ENCODE measurements at places on chromosomes 7 and 10.

DNA sequence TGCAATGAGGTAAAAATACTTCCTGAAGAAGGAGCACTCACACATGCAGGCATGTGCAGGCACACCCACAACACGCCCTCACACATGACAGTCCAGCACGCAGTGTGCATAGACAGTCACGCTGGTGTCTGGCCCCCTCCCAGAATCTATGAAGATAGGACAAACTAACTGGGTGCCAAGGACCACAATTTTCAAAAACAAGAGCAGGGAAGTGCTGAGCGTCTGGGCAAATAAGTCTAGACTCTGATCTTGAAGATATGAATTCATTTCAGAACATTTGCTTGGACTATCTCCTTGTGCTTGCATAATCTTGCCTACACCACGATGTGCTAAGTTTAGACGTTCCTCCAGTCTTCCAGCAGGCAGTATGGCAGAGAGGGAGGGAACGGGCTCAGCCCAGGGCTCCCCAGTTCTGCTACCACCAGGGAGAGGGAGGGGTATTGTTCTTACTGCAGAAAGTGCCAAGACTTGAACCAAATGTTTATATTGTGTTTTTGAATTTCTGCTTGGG, 276.5 kb upstream of the KLF6 start:
- DNase-seq, result no peak

- no peak for DNase-seq
Measured at GRCh38 chr10:58048936-58049335, 218.8 kb downstream of the IPMK start.

DNA sequence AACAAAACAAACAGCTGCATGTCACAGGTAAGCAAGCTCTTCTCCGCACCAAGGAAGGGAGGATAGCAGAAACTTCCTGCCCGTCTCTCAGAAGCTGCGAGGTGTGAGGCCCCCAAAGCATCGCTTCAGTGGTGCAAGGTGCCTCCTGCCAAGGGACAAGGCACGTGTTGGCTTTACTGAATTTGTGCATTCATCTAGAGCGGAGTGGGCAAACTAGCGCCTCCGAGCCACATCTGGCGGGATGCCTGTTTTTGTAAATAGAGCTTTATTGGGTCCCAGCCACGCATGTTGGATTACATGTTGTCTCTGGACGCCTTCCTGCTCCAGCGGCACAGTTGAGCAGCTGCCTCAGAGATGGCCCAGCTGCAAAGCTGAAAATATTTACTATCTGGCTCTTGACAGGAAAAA, 27.7 kb downstream of the PHYH start:
- no peak for DNase-seq

- DNase-seq, result no peak
Measured at GRCh38 chr10:97647556-97647955, 7.1 kb downstream of the PI4K2A start.

DNA sequence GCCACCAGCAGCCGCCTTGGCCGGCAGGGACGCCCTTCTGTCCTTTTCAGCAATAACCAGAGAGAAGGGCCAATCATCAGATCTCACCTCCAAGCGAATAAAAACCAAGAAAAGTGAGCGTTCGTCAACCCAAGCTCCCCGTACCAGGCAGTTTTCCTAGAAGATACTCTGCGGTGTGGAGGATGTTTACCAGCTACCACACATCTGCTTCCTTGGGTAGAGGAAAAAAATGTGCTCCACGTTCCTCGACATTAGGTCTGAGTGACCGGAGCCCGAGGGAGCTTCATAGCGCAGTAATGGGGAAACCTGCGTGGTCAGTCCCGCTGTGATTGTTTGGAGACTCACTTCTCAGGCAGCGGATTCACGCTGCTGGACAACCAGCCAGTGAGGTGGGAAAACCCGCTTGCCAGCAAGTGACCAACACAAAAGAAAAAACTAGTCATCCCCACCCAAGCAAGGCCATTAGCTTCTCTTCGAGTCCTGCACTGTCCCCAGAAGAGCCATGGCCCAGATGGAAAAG, 73.0 kb downstream of the ZRANB1 start:
- no peak for DNase-seq

DNA sequence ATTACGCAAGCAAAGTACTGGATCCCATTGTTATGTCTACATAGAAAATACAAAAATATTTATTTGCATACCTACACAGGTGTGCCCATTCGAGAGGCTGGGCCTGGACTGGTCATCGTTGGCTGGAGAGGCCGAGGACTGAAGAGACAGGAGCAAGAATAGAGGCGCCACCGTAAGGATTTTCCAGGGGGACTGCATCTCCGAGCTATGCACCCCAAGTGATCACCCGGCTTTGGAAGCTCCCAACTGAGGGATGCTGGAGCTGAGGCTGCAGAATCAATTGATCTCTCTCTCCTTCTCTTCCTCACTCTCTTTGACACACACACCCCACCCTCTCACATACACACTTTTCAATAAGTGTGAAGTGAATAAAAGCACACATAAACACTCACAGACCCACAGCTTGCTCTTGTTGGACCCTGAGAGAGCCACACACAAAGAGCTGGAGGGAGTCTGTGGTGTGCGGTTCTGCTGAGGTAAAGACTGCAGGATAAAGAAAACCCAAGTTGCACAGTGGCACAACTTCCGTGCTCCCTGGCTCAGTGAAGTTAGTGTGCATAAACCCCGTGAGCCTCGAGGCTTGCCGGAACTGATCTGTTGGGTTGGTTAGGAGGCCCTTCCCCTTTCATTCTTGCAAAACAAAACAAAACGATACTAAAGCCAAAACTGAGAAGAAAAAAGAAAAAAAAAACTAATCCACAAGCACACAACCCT, at the start of gene AOAH:
Gene AOAH, minus strand, starts transcription at position 544 of the 714 bp plus-strand sequence. Its CDS starts 346 bp downstream, at position 198.
- DNase-seq, result no peak

GRCh38 chr10:72298592-72299519, 25.1 kb downstream of the DDIT4 start:
- DNase-seq, result no peak

DNA sequence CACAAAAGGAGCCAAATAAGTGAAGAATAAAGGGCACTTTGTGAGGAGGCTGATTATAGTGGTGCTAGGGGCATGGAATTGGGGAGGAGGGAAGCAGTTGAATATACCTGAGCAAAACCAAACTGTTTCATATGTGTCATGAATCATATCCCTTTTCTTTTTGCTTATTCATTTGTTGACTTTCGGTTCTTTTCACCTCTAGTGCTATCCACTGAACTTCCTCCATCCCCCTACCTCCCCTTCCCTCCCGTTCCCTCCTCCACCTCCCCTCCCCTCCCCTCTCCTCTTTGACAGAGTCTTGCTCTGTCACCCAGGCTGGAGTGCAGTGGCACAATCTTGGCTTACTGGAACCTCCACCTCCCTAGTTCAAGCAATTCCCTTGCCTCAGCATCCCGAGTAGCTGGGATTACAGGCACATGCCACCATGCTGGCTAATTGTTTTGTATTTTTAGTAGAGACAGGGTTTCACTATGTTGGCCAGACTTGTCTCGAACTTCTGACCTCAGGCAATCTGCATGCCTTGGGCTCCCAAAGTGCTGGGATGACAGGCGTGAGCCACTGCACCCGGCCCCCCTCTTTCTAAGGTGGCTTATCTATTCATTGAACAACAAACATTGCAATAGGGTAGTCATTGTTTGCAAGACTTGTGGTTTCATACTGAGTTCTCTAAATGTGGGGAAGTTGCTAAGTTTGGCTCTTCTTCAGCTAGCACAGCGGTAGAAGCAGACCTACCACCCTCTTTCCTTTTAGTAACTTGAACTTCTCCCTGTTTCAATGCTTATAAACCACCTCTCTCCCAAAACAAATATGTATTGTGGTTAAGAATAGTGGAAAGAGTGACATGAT, 150.4 kb upstream of the PRPS1L1 start:
- DNase-seq, result no peak

GRCh38 chr10:102815790-102816549, 21.2 kb downstream of the CYP17A1 start:
- no peak for DNase-seq

GRCh38 chr7:46162609-46163008, 241.5 kb upstream of the IGFBP3 start:
- no peak for DNase-seq

- DNase-seq, result no peak
Measured at GRCh38 chr7:953547-954327, 743 bp downstream of the ADAP1 start.

DNA sequence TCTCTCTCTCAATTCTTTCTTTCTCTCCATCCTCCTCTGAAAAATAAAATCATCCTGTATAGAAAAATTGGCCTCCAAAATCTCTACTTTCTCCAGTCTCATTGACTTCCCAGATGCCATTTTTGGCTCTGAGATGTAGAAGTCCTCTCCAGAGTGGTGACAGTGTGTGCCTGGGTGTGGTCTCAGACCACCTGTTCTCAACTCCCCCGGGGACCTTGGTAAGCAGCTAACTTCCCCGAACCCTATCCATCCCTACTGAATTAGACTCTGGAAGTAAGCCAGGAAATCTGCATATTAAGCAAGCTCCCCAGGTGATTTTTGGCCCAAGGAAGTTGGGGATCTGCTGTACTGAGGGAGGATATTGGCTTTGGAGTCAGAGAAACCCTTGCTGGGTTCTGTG, 120.5 kb downstream of the WDR11 start:
- no peak for DNase-seq

- DNase-seq, result no peak
Measured at GRCh38 chr10:44853148-44853734, 57.9 kb upstream of the TMEM72 start.

- no peak for DNase-seq
Measured at GRCh38 chr10:116385311-116385710, 42.3 kb upstream of the PNLIPRP3 start.

GRCh38 chr10:62379394-62379793, 5.2 kb downstream of the ZNF365 start:
- no peak for DNase-seq

DNA sequence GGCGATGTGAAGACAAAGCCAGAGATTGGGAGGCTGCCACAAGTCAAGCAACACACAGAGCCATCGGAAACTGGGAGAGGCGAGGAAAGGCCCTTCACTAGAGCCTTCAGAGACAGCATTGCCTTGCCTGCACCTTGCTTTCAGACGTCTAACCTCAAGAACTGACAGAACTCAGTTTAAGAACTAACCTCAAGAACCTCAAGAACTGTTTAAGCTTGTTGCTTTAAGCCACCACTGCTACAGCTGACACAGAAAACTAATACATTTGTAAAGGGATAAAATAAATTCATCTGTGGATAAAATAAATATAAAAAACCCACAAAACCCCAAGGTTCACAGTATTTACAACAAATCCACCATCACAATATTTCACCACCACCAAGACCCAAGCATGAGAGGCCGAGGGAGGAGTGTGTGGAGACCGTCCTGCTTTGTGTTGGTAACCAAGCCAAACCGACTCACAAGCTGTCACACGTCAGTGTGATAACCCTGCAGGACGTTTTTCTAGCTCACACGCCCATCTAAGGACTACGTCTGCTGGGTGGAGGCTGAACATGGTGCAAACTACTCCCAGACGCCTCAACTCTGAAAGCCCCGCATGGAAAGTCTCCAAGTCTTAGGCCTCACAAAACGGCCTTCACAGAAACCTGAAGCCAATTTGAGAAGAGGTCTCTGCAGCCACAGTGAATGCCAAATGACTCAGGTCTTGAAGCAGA, 116.8 kb downstream of the ABLIM1 start:
- DNase-seq, result peak; percentile 54

- DNase-seq, result no peak
Measured at GRCh38 chr7:40802497-40802896, 667.7 kb downstream of the SUGCT start.

GRCh38 chr10:30984563-30985328, 46.9 kb downstream of the ZNF438 start:
- DNase-seq, result no peak

DNA sequence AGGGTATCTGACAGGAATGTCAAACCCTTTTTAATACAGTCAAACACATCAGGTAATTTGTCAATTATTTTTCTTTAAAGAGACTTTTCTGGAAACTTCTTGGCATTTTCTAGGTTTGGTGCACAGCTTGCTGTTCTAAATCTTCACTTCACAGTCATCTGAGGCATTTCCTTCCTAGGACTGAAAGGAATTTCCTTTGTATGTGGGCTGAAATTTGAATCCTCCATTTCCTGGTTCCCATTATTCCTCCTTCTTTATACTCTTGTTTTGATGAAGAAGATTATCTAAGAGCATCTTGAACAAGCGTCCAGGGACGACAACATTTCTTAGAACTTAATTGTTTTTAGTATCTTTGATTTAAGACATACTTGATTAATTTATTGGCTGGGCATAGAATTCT, 24.9 kb downstream of the CALD1 start:
- no peak for DNase-seq

DNA sequence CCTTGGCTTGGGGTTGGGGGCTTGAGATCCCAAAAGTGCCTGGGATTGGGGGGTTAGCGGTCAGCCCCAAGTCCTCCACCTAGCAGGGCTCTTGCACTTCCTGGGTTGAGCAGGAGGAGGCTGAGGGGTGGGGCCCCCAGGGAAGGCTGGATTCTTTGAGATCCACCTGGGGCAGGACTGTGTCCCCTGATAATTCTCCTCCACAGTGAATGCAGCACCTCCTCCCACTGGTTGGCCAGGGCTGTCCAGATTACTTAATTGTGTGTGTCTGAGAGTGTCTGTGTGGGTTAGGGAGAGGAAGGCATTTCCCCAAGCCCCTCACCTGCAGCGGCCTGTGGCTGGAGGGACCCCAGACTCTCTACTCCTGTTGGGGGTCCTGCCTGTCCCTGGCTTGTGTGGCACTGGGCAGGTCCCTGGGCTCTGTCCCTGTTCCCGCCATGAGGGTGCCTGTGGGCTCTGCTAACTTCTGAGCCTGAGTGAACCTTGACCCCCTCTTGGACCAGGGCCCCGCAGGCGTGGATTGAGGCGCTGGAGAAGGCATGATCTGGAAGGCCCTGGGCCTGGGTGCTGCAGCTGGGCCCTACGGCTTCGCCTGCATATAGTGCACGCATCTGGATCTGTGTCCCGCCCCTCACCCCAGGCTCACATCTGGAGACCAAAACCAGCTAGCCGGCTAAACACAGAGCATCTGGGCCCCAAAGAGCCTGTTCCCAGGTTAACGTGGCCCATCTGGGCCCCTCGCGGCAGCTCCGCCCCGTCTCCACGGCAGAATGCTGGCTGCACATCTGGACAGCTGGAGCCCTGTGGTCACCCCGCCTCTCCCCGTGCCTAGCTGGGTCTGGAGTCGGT, 10.4 kb downstream of the TMEM270 start:
- DNase-seq, result no peak

GRCh38 chr10:31625566-31625965, 303.1 kb downstream of the ARHGAP12 start:
- no peak for DNase-seq

DNA sequence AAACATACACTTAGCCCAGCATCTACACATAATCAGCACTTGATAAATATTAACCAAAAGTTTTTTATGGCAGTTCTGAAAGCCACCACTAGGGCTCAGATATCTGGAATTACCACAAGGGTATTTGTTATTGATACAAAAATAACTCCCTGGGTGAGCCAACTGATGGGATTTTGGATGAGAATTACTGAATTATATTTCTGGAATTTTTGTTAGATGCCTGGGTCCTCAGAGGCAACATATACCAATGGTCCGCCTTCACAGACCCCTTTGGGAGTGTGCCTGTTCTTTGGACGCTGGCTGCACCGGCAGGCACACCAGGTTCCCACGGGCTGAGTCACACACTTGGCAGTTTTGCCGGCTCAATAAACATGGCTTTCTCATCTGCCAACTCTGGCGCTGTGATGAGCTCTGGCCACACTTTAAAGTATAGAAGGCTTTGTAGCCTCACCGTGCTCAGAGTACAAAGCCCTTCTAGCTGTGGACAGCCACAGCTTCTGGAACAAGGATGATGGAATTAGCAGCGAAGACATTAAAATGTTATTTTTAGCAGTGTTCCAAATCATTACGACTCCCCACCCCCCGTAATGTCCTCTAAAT, 24.5 kb upstream of the EEPD1 start:
- no peak for DNase-seq

- no peak for DNase-seq
Measured at GRCh38 chr7:22582863-22583622, 83.1 kb upstream of the STEAP1B start.

All from hematopoietic multipotent progenitor cell treated with erythropoietin and hydrocortisone succinate and interleukin-3 and kit ligand, for 17 days (in vitro differentiated cells).